Placental pericyte (primary cell): ENCODE measurements at places on chromosomes 7 and 10. TPM values are rescaled to one million over a fixed set of nuclear protein-coding genes. Genes with fewer than 3 reads are reported as not detected.

STEAP1 gene
- total RNA-seq: 7.4 and 56.8 TPM in 2 replicates

SPDYE5 gene
- total RNA-seq: not detected in 2 replicates

ZNF117 gene
- total RNA-seq: 2.0 and 3.9 TPM in 2 replicates

MRC1 gene
- under 0.01 and 0.43 TPM in 2 replicates for total RNA-seq

FAM25G gene
- total RNA-seq: not detected in 2 replicates

SFTPA1 gene
- total RNA-seq: not detected in 2 replicates

POU6F2 gene
- 0.22 and 0.86 TPM in 2 replicates for total RNA-seq

HOXA9 gene
- 14.2 and 23.2 TPM in 2 replicates for total RNA-seq

CDNF gene
- total RNA-seq: 0.86 and 1.1 TPM in 2 replicates

SUN3 gene
- total RNA-seq: not detected in 2 replicates
